NAMALWA (cell line): ENCODE measurements at places on chromosomes 12 and 14.

DNA sequence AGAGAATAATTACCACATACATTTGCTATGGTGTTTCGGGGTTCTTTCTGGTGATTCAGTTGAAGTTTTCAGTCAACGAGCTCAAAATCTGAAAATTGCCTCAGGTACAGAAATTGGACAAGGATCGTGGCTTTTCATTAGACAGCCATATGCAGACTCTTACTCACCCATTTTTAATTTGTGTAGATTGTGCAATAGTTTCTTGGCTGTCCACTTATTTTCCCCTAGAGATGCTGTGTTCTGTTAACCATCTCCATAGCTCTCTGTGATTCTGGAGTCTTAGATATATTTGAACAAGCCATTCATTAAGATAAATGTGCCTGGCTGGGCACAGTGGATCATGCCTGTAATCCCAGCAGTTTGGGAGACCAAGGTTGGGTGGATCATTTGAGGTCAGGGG lies 497.1 kb upstream of the RPL10L start:
- no peak for DNase-seq

GRCh38 chr12:120115066-120115465 lies 1.5 kb downstream of the RAB35 start:
- no peak for DNase-seq

DNA sequence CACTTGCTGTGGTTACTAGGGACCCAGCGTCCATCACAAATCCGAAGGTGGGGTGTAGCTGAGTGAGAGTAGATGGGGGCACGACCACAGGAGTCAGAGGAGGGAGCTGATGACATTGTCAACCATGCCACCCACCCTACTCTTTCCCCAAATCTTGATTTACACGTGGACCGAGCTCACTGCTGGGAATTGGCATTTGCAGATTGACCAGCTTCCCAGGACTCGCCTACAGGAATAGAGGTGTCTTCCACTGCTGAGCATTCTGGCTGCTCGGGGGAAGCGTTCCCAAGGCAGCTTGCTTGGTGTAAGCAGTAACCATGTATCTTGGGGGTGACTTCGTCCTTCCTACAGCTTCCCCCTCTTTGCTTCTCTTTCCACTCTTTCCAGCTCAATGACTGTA lies 353 bp upstream of the PTPRR start:
- DNase-seq = no peak

DNA sequence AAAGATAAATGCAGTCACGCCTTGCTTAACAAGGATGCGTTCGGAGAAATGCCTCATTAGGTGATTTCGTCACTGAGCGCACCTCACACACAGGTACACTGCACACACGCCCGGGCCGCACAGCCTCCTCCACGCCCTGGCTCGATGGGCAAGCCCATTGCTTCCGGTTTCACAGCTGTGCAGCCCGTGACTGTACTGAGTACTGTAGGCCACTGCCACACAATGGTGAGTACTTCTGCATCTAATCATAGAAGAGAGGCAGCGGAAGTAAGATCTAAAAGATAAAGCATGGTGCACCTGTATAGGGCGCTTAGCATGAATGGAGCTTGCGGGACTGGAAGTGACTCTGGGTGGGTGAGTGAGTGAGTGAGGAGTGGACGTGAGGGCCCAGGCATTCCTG lies 4.3 kb downstream of the RIMBP2 start:
- no peak for DNase-seq

- peak; percentile 66 for DNase-seq
Observed at GRCh38 chr12:122336015-122336946, 70.0 kb upstream of the VPS33A start.

- DNase-seq = no peak
Observed at GRCh38 chr12:47491516-47492305, 214.1 kb downstream of the RPAP3 start.

DNA sequence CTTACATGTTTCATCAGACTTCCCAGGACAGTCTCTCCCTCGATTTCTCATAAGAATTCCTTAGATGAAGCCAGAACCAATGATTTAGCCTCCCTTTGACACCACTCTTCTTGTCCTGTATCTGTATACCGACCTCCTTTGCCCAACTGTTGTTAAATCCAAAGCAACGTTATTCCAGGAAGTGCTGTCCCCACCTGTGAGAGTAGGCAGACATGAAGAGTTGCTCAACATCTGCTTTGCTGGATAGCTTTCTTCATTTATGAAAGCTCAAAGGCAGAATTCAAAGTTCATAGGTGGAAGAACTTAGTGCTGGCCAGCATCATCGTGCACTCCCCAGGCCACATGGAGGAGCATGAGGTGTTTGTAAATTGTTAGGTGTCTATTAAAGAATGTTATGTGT lies 55.6 kb downstream of the GTF2A1 start:
- no peak for DNase-seq

DNA sequence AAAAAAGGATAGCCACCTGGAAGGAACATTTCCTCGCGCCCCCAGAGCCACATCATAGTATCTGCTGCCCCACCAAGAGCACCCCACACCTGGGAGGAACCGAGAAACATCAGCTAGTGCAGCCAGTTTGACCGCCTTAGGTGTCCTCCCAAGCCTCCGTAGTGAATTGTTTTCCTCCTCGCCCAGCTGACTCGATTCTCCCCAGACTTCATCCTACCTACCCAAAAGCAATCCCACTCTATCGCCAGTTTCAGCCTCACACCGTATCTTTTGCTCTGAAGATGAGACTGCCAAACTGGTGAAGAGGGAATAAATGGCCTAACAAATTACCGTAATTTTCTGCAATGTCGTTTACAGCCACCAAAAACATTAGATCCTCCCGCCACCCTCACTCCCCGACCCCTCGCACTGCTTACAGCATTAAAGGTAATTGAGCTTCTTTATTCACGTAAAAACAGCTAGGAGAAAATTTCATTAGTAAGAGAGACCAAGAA lies 1.2 kb upstream of the SLC11A2 start:
- DNase-seq = no peak
